ENCODE measurements at places on chromosomes 6 and 20.

GRCh38 chr20:41609474-41609873 is 8.7 kb downstream of the CHD6 start:
- no peak for DNase-seq

DNA sequence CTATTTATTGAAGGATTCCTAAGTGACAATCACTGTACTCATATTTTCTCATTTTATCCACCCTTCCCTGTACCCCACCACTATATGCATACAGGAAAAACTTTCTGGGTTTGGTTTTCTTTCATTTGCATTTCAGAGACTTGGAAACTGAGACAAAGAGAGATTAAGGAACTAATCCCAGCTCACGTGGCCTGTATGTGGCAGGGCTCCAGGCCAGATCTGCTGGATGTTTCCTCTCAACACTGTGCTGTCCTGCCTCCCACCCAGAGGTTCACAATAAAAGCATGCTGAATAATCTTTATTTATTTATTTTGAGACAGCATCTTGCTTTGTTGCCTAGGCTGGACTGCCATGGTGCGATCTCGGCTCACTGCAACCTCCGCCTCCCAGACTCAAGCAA is 50.2 kb downstream of the CEP162 start:
- DNase-seq = no peak

GRCh38 chr20:57647006-57647932 is 27.0 kb upstream of the ZBP1 start:
- no peak for DNase-seq

GRCh38 chr6:25682324-25682723 is 30.3 kb downstream of the SCGN start:
- DNase-seq = no peak

DNA sequence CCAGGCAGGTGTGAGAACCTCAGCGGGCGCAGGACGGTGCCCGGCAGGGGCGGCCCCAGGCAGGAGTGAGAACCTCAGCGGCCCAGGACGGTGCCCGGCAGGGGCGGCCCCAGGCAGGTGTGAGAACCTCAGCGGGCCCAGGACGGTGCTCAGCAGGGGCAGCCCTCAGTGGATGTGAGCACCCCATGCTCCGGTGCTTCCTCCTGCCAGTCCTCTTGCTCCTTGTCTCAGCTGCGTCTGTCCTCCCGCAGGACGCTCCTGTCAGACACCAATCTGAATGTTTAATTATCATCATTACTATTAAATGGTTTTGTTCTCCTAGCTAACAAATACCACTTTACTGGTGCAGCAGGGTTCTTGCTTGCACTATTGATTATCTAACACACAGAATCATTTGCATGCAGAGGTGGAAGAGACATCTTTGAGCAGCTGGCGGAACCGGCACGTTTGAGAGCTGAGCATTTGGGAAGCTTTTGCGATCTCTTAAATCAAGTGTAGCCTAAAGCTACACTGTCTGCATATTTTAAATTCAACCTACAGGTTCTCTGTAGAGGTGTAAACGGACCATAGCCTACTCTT is 39.4 kb upstream of the DACT2 start:
- no peak for DNase-seq

DNA sequence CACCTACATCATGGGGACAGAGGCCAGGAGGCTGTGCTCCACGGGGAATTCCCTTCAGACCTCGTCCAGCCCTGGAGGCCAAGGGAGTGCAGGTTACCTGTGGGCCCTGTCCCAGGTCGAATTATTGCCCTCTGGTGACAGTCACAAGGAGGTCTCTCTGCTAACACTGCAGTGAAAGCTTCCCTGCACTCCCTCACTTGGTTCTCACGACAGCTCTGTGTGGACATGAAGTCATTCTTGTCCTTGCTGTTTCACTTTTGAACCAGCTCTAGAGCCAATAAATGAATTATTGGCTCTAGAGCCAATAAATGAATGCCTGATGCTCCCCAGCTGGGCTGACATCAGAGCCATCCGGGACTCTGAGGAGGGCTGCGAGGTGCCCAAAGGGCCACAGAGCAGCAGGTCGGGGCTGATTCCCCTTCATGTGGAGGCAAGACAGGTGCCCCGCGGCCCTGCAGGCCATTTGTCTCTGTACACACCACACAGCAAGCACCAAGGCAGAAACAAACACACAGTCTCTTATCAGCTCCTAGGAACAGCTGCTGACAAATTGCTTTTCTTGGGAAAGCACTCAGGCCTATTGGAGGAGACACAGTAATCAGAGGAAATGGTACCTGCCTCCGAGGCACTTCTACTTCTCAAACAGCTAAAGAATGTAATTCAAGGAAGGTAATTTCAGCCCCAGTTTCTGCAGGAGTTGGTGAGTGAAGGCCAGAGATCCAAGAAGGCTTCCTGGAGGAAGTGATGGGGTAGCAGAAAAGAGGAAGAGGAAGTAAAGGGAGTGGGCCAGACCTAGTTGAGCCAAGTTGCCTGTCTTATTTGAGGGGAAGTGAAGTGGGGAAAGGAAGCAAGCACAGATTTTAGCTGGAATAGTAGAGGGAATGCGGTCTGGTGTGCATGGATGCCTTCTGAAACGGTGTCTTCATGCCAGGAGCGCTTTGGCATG is 27.5 kb upstream of the TBXT start:
- DNase-seq = no peak

GRCh38 chr20:54043076-54043967 is 27.1 kb downstream of the BCAS1 start:
- DNase-seq = peak; percentile 14

GRCh38 chr6:38320843-38321242 is 318.9 kb downstream of the BTBD9 start:
- DNase-seq = no peak

GRCh38 chr6:154653853-154654252 is 79.4 kb upstream of the SCAF8 start:
- DNase-seq = no peak

GRCh38 chr6:3776881-3777507 is 25.5 kb upstream of the PXDC1 start:
- no peak for DNase-seq

DNA sequence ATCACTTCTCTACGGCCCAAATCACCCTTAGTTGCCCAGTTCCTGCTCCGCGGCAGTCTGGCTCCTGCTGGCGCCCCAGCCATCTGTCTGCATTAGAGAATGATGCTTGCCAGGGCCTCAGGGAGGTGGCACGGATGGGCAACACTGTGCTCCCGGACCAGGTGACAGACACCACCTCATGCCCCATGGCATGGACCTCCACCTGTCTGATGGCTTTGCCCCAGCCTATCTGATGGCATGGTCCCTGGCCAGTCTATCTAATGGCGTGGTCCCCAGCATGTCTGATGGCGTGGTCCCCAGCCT is 18.8 kb upstream of the MRGBP start:
- DNase-seq = no peak

GRCh38 chr6:112581015-112581414 is 233.9 kb downstream of the RFPL4B start:
- DNase-seq = no peak

GRCh38 chr6:52263709-52264540 is 19.6 kb upstream of the IL17F start:
- peak; percentile 56 for DNase-seq

- no peak for DNase-seq
Measured at GRCh38 chr6:109029313-109029712, 65.3 kb downstream of the SESN1 start.

DNA sequence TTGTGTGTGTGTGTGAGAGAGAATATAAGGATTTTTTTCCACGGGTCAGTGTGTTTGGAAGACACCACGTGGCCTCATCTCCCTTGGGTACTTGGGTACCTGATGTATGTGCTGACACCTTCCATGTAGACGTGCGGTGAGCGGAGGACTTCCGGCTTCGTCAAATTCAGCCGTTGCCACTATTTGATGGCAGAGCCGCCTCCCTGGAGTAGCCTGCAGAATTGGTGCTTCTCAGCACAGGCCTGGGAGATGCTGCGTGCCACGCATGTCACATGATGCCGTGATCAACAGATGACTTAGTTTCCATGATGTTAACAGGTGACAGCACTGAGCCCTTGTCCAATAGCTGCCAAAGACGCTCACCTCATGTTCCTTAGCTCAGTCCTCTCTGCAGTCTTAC is 69.4 kb downstream of the CDH4 start:
- no peak for DNase-seq

- no peak for DNase-seq
Measured at GRCh38 chr6:162773996-162774395, 46.2 kb downstream of the PACRG start.

- DNase-seq = no peak
Measured at GRCh38 chr6:163010145-163010544, 282.4 kb downstream of the PACRG start.

DNA sequence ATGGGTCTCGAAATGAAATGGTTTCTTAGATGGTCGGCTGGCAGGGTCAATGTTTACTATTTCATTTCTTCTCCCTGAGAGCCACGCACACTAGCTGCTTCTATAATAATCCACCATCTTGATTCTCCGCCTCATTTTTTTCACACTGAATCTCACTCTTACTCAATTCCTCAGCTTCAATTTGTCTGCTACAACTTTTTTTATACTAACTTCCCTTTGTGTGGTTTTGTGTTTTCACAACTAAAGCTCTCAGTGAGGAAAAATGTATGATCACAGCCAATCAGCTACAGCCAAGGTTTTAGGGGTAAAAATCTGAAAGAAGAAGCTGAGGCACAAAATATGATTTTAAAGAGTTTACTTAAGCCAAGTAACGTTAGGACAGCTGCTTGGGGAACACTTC is 1309.4 kb downstream of the EPHA7 start:
- no peak for DNase-seq

DNA sequence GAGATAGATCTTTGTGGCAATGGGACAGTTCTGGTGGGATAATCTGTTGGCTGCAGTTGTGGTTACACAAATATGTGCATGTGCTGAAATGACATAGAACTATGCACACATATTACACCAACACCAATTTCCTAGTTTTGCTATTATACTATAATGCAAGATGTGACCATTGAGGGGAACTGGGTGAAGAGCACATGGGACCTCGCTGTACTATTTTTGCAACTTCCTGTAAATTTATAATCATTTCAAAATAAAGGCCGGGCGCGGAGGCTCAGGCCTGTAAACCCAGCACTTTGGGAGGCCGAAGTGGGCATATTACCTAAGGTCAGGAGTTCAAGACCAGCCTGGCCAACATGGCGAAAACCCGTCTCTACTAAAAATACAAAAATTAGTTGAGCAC is 8.7 kb downstream of the ARMC12 start:
- DNase-seq = no peak

DNA sequence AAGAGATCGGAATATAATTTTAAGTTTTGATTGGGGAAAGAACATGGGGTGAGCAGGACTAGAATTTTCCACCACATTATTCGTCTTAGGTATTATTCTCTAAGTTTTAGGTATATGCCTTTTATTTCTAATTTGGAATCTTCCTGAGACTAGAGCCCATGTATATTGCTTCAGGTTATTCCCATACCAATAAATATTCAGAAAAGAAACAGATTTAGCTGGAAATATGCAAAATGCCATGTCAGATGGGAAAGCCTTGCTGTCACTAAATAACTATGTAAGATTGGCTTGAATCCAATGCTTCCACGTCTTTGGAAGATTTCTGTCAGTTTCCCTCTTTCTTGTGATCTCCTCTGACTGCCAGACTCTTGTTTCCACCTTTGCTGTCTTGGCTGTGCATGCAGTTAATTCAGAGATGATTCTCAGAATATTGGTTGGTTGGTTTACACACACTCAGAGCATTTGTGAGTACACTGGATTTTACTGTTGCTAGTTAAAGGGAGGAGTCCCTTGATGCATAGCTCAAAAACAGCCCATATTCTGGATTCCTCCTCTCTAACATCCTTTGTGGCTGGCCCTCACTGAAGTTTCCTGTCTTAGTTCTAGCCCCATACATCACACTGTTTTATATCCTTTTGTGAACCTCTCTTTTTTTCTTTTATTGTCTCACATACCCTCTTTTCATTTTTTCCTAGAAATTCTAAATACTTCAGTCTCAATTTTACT is 64.3 kb downstream of the GRM1 start:
- DNase-seq = no peak

DNA sequence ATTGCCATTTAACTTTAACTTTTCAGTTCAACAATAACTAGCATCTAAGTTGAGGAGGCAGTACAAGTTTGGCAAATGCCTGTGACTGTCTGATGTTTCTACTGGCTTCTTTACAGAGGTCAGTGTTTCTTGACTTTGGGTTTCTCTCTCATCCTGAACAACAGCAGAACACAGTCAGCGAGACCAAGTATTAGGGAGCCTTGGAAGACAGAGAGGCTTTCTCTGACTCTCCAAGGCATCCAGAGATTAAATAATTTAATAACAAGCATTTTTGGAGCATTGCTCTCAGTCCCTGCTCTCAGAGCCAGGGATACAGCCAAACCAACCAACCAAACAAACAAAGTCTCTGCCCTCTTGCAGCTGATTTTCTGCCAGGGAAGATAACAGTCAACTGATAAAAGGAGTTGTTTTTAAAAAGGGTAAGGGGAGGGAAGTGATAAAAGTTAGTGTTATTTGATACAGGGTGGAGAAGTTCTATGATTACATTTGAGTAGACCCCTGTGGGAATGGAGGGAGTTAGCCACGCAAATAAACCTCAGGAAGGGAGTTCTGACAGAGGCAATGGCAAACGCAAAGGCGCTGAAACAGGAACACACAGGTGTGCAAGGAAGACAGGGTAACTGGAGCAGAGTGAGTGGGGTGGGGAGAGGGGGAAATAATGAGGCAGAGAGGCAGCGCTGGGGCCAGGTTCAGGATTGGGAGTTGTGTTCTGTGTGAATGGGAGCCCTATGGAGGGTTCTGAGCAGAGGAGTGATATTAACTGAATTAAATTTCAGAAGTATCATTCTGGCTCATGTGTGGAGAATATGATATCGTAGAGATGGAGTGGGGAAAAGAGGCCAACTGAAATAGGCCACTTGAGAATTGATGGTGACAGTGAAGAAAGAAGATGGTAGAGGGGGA is 55.2 kb downstream of the SEL1L2 start:
- no peak for DNase-seq

GRCh38 chr6:33160728-33161344 is 31.4 kb downstream of the COL11A2 start:
- no peak for DNase-seq

DNA sequence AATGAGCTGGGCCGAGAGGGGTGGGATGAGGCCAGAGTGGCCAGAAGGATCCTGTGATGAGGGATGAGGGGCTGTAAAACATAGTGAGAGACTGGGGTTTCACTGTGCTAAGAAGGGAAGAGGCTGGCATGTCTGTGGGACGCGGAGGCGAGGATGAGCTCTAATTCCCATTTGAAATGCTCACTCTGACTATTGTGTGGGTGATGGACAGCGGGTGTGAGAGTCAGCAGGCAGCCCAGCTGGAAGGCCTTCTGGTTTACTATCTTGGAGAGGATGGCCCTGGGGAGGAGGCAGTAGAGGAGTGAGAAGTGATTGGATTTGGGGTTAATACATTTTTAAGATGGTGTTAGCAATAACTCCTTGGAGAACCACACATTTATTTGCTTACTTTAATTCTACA is 9.5 kb upstream of the MICA start:
- no peak for DNase-seq

- DNase-seq = no peak
Measured at GRCh38 chr6:52634211-52634610, 36.7 kb upstream of the TMEM14A start.

- DNase-seq = no peak
Measured at GRCh38 chr20:18717062-18717461, 96.5 kb upstream of the SCP2D1 start.

- no peak for DNase-seq
Measured at GRCh38 chr20:59787538-59787890, 145.9 kb downstream of the SYCP2 start.

All from T-helper 1 cell (primary cell).